ENCODE measurements at places on chromosomes 7 and 10.

DNA sequence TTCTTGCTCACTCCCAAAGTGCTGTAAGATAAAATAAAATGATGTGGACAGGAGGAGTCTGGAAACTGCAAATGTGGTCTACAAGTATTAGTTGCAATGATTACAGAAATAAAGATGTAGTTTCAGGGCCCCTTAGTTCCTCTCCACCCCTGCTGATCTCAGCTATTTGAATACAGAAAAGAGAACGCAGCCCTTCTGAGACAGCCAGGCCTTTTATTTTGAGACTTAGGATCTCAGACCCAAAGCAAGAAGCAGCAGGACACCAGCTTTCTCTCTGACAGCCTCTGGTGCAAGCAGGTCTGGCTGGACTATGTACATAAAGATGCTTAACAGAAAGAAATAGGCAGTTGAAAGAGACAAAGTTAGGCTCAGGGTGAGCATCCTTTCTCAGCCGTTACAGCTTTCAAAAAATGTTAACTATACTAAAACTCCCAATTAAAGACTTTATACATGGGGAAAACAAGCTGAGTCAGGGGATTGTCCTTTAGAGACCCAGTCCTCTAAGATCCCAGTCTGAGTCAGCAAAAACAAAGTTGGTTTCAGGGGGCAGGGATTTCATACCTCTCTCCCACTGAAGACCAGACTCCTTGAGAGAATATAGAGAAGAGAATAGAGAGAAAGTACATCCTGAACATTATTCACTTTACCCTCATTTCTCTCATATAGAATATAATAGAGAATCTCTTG is 220.4 kb downstream of the TMEM178B start:
- DNase-seq = no peak

GRCh38 chr7:138167222-138167621 is 91.0 kb downstream of the AKR1D1 start:
- no peak for DNase-seq

DNA sequence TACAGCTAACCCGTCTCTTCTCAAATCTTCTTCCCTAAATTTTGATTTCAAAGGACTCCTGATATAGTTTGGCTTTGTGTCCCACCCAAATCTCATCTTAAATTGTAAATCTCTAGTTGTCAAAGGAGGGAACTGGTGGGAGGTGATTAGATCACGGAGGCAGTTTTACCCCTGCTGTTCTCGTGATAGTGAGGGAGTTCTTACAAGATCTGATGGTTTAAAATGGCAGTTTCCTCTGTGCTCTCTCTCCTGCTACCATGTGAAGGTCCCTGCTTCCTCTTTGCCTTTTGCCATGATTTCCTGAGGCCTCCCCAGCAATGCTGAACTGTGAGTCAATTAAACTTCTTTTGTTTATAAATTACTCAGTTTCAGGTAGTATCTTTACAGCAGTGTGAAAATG is 269.3 kb downstream of the POLR1F start:
- DNase-seq = no peak

GRCh38 chr10:63005246-63005645 is 127.9 kb upstream of the NRBF2 start:
- DNase-seq = no peak

DNA sequence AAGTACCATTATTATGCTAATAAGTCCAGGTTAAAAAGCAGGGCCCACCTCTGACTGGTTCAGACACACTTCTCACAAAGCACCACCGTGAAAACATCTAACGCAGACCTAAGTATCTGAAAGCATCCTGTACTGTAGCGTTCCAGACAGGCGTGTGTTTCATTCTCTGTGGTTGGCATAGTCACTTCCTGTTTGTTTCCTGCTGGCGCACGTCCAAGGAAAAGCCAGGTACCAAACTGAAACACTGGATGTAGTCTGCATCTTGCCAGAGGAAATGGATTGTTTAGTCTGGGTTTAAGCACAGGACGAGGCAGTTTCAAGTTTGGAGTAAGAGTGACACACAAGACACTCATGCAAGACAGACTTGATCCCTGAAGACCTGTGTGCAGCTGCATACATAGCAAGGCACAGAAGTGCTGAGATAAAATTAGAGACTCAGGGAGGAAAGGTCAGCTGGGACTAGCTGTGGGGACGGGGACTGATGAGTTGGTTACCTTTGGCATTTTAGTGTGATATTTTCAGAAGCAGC is 23.3 kb downstream of the BPGM start:
- DNase-seq = peak; percentile 78
